ENCODE measurements at places on chromosomes 7 and 10. TPM values are rescaled to one million over a fixed set of nuclear protein-coding genes. Genes with fewer than 3 reads are reported as not detected.

LIPM gene
- not detected for total RNA-seq

FANK1 gene
- 0.21 TPM for total RNA-seq

CPSF4 gene
- 17.4 TPM for total RNA-seq

NACAD gene
- total RNA-seq: 0.10 TPM

MYOF gene
- 5.2 TPM for total RNA-seq

INHBA gene
- total RNA-seq: 5.5 TPM

CYP3A7 gene
- not detected for total RNA-seq

CALML5 gene
- not detected for total RNA-seq

PNLIPRP1 gene
- not detected for total RNA-seq

YKT6 gene
- total RNA-seq: 39.0 TPM

WDR86 gene
- total RNA-seq: 3.9 TPM

SDHAF3 gene
- 5.9 TPM for total RNA-seq

MBL2 gene
- not detected for total RNA-seq

SNCG gene
- total RNA-seq: not detected

ZNF33A gene
- 39.0 TPM for total RNA-seq

CXCL12 gene
- under 0.01 TPM for total RNA-seq

HOXA5 gene
- 3.0 TPM for total RNA-seq

BMPER gene
- 0.21 TPM for total RNA-seq

FXYD4 gene
- total RNA-seq: not detected

Measured in mononuclear cell (primary cell).